ENCODE measurements at places on chromosomes 16 and 17.

DNA sequence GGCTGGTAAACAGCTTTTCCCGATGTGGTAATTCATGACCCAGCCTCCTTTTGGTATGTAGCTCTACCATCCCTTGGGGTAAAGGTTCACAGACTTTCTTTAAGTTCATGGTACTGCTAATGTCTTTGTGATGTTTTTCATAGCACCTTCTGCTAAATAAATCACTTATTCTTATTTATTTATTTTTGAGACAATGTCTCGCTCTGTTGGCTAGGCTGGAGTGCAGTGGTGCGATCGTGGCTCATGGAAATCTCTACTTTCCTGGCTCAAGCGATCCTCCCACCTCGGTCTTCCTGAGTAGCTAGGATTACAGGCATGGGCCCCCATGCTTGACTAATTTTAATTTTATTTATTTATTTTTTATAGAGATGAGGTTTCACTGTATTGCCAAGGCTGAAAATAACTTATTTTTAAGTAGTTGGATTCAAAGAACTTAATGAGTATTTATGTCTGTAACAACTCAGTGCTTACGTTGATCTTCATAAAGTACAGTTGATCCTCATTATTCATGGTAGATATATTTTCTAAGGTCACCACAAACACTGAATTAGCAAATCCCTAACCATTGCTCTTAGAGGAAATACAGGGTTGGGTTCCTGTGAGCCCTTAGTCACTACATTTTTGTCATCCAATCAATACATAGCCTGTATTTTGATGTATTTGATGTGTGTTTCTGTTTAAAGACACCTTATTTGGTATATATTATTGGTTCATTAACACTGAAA lies 97.1 kb downstream of the SHISA9 start:
- DNase-seq: no peak

DNA sequence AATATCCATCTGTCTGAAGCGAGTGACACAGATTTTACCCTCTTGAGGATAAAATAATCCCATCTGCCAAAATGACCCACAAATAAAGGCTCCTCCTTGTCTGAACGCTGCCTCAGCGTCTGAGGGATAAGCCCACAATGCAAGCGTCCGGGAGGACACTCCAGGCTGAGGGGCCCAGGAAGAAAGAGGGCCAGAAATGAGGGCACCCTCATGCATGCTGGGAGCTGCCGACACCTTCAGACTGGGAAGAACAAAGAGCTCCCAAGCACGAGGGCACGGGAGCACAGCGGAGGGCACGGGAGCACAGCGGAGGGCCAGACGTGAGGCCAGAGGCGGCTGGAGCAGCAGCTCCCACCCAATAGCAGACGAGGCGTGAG lies 126.9 kb downstream of the ZNF778 start:
- DNase-seq: no peak

DNA sequence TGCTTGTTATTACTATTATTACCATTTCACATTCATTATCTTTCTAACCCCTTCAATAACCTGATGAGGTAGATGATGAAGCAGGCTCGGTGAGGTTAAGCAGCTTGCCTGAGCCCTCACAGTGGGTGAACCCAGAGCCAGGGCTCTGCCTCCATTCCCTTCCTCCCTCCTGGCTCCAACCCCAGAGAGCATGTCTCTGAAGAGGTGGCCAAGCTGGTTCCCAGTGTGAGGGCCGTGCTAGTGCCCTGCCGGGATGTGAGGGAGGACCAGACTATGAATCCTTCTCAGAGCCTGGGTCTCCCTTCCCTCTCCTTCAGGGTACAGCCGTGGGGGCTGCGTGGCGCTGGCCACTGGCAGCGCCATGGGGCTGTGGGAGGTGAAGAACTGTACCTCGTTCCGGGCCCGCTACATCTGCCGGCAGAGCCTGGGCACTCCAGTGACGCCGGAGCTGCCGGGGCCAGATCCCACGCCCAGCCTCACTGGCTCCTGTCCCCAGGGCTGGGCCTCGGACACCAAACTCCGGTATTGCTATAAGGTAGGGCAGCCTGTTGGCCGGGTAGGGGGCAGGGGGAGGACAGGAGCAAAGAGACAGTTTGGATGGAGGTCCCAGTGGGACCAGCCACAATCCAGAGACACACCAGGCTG lies 49.6 kb downstream of the MRC2 start:
- no peak for DNase-seq

DNA sequence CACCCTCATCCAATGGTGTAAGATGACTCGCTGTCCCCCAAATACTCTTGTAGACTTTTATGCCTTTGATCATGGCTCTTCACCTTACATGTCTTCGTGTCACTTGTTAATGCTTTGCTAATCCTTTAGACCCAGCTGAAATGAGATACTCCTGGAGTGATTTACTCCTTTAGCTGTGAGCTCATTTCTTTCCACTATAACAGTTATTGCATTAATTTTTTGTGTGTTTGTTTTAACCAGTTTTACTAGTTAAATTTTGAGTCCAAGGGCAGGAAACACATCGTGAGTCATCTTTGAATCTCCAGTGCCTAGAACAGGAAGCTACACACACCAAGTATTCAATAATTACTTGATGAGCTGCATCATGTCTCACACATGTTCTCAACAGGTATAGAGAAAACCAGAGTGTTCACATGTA lies 6.5 kb upstream of the CTCF start:
- no peak for DNase-seq

DNA sequence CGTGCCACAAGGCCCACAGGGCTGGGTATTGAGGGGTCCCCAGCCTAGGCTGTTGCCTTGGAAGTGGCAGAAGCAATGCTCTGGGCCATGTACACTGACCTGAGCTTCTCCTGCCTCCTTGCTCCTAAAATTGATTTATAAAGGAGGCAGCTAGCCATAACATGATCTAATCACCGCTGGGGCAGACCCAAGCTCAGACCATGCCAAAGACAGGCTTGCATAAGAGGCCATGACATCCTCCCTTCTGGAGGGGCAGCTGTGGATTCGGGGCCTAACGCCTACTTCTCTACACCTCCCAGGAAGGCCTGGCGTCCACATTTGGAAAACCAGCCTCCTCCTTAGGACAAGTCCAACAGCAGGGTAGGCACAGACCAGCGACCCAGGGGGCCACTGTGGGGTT lies 12.3 kb downstream of the HSD11B2 start:
- no peak for DNase-seq

DNA sequence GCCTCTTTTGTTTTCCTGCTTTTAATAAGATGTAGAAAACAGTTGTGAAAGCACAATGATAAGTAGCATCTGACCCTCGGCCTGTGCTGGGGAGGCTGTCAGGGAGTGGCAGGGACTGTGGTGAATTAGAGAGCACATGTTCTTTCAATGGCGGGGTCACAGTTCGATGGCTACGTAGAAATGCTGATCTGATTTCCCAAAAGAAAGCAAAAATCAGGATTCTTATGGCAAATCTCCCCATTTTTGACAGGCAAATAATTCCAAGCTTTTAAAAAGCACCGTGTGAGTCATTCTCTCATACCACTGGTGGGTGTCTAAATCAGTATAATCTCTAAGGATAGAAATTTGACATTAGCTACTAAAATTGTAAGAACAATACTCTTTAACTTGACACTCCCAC lies 4.2 kb upstream of the MAPK7 start:
- no peak for DNase-seq

- DNase-seq: no peak
These were observed 6.5 kb downstream of the RNF157 start for GRCh38 chr17:76233588-76234353.

DNA sequence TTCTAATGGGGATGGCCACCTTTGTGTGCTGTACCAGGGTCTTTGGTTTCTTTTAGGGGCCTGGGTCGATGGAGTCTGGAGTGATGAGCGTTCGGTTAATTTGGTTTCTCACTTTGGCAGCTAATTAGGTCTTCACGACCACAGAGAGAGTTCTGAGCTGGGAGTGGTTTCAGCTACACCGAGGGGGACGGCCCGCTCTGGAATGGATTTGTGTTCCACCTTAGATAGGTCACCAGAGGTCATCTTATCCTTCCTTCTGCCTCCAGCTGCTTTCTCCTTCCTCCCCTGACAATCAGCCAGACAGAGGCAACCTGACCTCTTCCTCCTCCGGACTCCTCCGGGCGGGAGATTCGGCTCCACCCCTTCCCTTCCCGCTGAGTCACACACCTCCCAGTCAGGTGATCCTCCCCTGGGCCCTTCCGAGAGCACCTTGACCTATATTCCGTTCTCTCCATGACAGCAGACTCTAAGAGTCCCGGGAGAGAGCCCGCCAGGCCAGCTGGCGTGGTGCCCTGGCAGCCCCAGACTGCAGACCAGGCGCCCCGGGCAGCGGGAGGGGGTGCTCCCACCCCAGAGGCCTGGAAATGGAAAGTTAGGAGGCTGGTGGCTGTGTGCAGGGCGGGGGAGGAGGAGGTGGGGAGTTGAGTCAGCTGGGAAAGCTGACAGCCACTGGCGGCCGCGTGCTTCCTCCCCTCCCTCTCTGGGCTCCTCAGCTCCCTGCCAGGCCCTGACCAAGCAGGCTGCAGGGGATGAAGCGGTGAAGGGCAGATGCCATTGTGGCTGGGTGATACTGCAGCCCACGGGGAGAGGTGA lies 44.7 kb downstream of the CHD9 start:
- DNase-seq: no peak

- no peak for DNase-seq
These were observed 503 bp downstream of the C16orf54 start for GRCh38 chr16:29745121-29745852.

DNA sequence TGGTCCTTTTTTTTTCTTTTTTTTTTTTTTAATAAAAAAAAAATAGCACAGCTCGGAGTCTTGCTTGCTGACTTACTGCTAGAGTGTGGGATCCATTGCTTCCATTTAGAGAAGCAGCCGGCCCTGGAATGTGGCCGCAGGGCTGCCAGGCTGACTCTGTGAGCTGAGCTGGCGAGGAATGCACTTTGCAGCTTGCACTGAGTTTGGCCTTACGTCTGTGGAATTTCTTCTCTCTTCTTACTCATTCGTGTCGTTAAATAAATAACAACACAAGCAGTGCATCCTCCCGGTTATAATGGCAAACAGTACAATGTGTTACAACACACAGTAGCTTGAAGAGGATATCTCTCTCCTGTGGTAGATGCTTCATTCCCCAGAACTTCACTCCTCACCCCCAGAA lies 69.2 kb downstream of the PRKCB start:
- DNase-seq: no peak

- no peak for DNase-seq
These were observed 13.8 kb upstream of the RCVRN start for GRCh38 chr17:9918804-9919352.

GRCh38 chr17:41836550-41837196 lies 641 bp upstream of the NT5C3B start:
- DNase-seq: no peak

DNA sequence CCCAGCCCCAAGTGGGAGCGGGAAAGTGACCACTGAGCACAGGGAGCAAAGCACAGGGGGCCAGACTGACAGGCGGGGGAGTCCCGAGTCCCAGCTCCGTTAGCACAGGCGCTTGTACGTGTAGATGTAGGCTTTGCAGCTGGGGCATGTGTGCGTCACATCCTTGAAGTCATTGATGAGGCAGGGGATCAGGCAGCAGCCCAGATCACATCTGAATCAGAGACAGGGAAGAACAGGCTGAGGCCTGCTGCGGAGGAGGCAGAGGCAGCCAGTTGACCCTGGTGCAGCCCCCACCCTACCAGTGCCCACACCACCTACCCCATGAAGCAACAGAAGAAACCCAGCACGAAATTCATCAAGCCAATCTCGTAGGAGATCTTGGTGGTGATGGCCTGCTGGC lies 26.1 kb downstream of the CDIP1 start:
- DNase-seq: no peak

DNA sequence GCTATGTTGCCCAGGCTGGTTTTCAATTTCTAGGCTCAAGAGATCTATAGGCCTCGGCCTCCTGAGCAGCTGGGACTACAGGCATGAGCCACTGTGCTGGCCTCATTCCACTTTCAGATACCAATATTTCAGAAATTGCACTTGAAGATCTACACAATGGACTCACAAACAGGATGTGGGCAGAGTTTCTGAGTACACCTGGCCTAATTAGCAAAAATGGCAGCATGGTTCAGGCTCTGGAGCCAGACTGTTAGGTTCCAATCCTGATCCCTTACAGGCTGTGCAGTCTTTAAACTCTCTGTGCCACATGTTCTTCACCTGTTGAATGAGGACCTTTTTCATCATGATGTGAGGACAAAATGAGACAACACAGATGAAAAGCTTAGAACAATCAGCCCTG lies 32.2 kb downstream of the RNF157 start:
- no peak for DNase-seq
